Testis (tissue), 5 donors: ENCODE measurements at places on chromosomes 16 and 17. TPM values are rescaled to one million over a fixed set of nuclear protein-coding genes. Genes with fewer than 3 reads are reported as not detected.

Gene OR1A1
- not detected for total RNA-seq

Gene RBBP6
- 126 TPM for total RNA-seq

Gene CCDC40
- 26.7 TPM for total RNA-seq

Gene NT5C
- 83.6 TPM for total RNA-seq

Gene CCDC144A
- 144 TPM for total RNA-seq

Gene KRTAP16-1
- total RNA-seq, result not detected
